AG04450 (cell line): ENCODE measurements at places on chromosomes 4 and X. TPM values are rescaled to one million over a fixed set of nuclear protein-coding genes. Genes with fewer than 3 reads are reported as not detected.

DNA sequence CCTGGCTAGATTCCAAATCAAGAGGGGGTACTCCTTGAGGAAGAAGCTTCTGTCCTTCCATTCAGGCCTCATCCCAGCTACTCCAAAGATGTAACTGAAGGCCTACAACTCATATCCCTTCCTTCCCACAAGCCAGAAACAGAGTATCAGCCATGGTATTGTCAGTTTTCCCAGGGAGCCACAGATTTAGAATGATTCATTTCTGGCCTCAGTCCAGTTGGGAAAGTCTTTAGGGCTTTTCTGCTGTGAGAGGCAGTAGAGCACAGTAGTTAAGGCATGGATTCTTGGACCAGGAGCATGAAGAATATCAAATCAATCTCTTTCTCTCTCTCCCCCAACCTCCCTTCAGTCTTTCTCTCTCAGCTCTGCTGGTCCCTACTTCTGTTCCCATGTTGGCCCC is 505.0 kb downstream of the BCOR start:
- DNase-seq: no peak

HMGN5 gene
- polyA plus RNA-seq: 3.6 and 3.7 TPM in 2 replicates

- no peak for DNase-seq
These were observed 9.0 kb upstream of the CHIC2 start for GRCh38 chr4:54073271-54073880.

- DNase-seq: no peak
These were observed 17.7 kb downstream of the RGS12 start for GRCh38 chr4:3310301-3311094.

GRCh38 chr4:179123084-179123483 is 1680.8 kb upstream of the AGA start:
- DNase-seq: no peak

DNA sequence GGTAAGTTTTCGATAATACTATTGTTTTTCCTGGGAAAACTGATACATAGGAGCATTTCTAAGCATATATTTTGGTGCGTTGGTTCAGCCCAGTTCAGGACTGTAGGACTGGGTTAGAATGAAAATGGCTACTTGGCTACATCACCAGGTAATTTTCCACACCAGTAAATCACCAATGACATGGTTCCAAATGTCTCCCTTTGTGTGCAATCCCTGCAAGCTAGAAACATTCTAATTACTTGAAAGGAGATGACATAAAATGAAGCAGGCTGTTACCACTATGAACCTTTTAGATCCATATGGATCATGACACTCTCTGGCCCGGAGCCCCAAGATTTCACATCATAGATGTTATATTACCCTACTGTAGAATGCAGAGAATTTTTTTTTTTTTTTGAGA is 577.4 kb upstream of the FTHL17 start:
- no peak for DNase-seq
